Epithelial cell of proximal tubule (primary cell): ENCODE measurements at places on chromosomes 5 and 9.

GRCh38 chr9:91746904-91747303, 203.1 kb downstream of the ROR2 start:
- no peak for DNase-seq

DNA sequence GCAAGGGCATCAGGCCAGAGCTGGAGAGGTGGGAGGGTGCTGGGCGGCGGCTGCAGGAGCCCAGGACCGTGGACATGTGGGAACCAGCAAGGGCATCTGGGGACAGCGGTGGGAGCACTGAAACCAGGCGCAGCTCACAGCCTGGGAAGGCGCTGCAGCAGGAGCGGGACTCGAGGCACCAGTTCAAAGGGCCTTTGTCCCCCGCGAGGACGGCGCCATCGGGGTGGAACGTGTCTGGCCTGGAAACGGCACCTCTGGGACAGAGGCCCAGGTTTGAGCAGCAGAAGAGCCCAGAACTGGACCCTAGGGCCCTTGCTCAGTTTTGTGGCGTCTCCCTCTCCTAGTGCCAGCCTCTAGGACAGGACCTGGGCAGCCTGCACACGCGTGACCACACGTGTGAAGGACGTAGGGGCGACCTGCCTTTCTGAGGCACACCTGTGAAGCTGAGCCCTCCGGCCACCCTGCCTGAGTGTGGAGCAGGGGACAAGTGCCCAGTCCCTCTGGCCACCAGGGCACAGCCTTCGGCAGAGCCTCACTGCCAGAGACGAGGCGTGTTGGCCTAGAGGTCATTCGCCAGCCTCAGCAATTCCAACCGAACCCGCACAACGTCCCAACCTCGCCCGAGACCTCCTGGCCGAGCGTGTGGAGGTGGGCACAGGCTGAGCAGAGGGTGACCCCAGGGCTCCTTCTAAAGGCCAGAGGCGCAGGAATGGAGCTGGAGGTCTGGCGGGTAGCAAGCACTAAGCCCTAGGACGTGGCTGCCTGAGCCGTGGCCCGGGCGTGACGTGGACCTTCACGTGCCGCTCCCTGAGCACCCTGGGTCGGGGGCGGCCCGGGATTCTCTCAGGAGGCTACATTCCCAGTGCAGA, 2.2 kb upstream of the TMEM210 start:
- no peak for DNase-seq

DNA sequence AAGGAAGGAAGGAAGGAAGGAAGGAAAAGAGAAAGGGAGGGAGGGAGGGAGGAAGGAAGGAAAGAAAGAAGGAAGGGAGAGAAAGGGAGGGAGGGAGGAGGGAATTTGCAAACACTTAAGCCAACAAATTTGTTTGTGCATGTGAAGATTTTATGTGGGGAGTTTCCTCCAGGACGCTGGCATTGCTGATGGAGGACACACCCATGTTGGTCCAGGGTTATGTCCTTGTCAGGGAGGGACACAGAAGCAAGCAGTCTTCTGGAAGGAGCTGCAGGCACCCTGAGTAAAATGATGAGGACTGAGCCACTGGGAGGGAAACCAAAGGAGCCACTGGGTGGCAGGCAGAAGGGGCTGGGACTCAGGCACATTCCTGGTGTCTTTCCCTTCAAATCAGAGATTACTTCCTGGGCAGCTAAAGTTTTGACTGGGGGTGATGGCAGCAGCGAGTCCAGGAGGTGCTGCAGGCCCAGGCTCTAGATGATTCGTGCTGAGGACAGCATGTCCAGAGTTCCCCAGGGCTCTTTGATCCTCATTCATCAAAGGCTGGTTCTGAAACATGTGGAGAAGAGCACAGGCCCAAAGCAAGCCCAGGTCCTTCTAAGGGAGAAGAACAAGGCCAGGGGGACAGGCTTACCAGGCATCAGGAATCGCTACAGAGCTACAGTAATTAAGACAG, 109.2 kb downstream of the PAX5 start:
- DNase-seq, result no peak

DNA sequence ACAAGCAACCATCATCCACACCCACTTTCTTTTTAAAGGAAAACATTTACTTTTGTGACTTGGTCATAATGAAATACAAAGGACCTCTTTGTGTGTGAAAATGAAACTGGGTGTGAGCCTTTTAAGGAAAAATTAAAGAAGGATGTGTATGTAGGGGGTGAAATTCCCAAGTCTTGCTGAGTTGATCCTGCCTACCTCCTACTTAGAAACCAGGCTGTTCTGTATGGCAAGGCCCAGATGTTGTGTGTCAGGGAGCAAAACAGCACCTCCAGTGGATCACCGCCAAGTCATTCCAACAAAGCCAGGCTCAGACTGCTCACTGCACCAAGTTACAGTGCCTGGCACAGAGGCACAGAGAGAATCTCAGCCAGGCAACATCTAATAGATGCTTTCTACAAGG, 198.5 kb upstream of the FBN2 start:
- no peak for DNase-seq

DNA sequence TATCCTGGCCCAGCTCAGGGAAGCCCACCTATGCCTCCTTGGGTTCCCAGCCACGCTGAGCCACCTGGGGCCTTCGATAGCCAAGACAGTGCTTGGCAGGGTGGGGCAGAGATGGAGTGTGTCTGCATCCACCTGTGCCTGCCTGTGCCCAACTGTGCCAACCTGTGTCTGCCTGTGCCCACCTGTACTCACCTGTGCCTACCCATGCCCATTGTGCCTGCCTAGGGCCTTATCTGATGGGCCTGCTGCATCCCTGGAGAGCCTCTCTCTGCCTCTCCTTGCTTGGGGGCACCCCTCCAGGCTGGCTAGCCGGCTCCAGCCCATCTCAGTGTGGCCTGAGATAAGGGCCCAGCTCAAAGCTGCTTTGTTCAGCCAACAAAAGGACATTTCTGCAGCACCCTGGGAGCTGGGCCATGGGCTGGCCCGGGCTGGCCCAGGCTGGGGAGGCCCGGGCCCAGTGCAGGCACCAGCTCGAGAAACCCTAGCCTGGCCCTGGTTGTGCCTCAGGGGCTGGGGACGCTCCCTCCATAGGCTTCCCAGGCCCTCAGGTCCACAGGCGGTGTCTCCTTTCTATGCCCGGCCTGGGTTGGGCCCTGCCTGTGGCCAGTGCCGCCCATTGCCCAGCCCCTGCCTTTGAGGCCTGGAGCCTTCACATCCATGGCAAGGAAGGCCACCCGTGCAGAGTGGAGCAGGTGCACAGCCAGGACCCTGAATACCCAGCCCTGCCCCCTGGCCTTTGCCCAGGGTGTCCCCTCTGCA, 37.3 kb upstream of the NOTCH1 start:
- no peak for DNase-seq

DNA sequence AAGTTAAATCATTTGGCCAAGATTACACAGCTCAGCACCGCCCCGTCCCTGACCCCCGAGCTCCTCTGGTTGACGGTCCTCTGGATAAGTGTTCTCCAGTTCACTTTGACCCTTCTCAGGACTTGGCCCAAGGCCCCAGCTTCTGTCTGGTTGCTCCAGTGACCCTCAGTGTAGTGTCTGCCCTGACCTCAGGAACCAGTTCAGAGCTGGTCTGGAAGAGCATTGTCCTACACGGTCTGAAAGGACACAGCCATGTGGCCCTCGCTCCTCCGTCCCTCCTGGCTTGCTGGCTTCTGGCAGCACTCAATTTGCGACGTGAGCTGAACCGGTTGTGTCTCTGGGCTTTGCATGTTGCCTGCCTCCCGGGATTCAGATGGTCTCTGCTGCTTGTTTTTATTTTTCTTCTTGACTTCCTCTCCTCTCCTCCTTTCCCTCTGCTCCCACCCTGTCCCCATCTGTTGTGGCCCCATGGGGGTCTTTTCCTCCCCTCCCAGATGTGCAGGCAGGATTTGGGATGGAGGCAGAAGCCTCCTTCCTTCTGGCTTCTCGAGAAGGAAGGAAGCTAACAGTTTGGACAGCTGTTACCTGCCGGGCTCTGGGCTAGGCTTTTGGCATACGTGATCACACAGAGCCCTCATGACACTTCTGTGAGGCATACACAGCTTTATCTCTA, 72.0 kb downstream of the PPARGC1B start:
- no peak for DNase-seq

DNA sequence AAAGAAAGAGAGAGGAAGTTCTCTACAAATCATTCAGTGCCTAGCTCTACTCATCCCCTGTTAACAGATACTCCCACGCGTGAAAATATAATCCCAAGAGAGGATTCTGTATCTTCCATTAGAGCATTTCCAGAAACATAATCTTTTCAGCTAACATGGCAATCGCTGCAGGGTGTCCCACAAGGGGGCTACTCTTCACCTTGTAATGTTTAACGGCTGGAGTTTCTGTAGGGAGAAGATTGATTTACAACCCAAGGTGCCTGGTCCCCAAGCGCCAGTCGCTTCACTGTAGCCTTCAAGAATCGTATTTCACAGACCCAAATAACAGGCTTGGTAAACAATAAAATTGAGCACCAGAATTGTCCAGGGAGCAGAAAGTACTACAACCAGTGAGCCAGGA, 318.7 kb downstream of the TLE1 start:
- DNase-seq, result no peak

GRCh38 chr9:117343427-117343826, 71.4 kb downstream of the ASTN2 start:
- DNase-seq, result no peak

- DNase-seq, result no peak
These were observed 577.9 kb downstream of the ISL1 start for GRCh38 chr5:51961154-51961562.

- DNase-seq, result no peak
These were observed 42.6 kb downstream of the DIRAS2 start for GRCh38 chr9:90600029-90600428.

DNA sequence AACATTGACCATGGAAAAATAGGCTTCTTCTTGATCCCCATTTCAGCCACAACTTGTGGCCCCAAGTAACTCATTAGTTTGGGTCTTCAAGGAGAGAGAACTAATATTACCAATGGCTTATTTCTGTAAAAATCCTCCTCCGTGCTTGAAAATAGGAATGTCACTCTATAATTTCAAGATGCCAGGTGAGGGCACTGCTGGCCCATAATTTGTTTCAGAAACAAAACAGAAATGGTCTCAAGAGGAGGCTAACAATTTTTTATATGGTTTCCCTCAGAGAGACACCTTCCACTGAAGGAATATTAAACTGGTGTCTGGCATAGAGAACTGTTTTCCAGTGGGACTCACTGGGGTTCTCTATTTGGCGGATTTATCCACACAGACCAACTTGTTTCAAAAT, 437.0 kb upstream of the TRPC7 start:
- no peak for DNase-seq

- no peak for DNase-seq
These were observed 68.4 kb downstream of the SCAI start for GRCh38 chr9:125074976-125075375.

- DNase-seq, result no peak
These were observed 608.4 kb downstream of the PRELID2 start for GRCh38 chr5:145226726-145227125.

GRCh38 chr5:108093186-108093585, 288.7 kb downstream of the FBXL17 start:
- DNase-seq, result no peak

GRCh38 chr9:129440435-129441186, 180.3 kb downstream of the C9orf50 start:
- DNase-seq, result no peak

GRCh38 chr9:92954886-92955285, 7.6 kb downstream of the FGD3 start:
- no peak for DNase-seq

- no peak for DNase-seq
These were observed 1.0 kb downstream of the FAM221B start for GRCh38 chr9:35827486-35827885.

DNA sequence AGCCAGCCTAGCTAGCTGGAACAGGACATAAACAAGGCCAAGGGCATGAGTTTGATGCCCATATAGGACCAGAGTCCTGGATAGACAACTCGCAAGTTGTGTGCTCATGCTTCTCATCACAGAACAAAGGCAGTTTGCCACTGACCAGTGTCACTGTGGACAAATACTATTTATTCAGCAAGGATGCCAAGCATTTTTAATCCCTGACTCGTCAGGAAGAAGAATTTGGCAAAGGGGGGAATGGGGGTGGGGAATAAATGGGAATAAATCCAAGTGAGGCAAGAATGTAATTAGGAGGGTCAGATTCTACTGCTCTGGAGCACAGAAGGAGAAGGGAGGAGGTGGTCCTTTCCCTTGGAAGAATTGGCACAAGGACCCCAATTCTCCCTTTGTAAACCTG, 46.8 kb upstream of the ANKRD55 start:
- DNase-seq, result peak; percentile 85

DNA sequence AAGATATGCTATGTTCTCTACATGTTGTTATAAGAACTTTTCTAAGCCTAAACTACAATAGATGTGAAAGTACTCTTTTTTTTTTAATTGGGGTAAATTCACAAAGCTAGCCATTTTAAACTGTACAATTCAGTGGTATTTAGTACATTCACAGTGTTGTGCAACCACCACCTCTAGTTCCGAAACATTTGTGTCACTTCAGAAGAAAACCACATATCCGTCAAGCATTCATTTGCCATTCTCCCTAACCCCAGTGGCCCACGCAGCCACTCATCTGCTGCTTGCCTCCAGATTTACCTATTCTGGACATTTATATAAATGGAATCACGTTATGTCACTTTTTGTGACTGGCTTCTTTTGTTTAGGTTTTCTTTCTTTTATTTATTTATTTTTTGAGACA, 43.1 kb downstream of the SPTAN1 start:
- no peak for DNase-seq

DNA sequence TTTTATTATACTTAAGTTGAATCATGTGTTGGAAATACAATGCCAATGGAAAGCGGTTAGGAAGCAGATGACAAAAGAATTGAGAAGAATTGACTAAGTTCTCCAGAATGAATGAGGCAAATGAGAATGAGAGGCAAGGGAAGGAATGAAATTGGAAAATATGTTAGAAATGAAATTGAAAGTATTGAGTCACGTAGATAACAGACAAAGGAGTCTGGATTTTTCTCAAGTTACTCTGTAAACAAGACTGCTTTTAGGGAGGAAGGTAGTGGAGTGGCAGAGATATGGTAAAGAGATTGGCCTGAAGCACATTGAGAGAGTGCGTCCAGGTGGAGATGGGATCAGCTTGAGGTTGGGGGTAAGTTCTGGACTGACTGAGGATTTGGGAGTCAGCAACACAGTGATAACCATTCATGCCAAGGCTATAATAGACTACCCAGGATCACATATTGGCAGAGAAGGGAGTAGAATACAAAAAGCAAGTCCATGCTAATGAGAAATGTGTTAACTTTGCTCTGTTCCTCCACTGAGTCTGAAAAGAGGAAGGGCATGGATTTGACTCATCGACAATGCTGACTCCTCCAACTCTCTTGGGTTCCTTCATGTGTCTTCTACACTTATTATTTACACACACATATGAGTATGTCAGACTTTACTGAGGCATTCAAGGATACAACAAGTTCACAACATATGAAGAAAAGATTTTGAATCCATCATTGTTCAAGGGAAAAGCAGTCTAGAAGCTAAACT, 814.2 kb upstream of the ZNF608 start:
- DNase-seq, result no peak

GRCh38 chr9:6525326-6526045, 112.5 kb downstream of the UHRF2 start:
- no peak for DNase-seq

- no peak for DNase-seq
These were observed 92.8 kb downstream of the NFIB start for GRCh38 chr9:14221119-14221518.

- DNase-seq, result no peak
These were observed 535.3 kb downstream of the PDE4D start for GRCh38 chr5:59358005-59358861.

- DNase-seq, result no peak
These were observed 17.1 kb downstream of the OTP start for GRCh38 chr5:77621440-77621839.

- DNase-seq, result no peak
These were observed 734.8 kb downstream of the TLE1 start for GRCh38 chr9:80954521-80954920.

GRCh38 chr5:36450229-36451014, 148.7 kb upstream of the RANBP3L start:
- DNase-seq, result peak; percentile 38
